T-helper 2 cell (primary cell): ENCODE measurements at places on chromosomes 4 and X.

DNA sequence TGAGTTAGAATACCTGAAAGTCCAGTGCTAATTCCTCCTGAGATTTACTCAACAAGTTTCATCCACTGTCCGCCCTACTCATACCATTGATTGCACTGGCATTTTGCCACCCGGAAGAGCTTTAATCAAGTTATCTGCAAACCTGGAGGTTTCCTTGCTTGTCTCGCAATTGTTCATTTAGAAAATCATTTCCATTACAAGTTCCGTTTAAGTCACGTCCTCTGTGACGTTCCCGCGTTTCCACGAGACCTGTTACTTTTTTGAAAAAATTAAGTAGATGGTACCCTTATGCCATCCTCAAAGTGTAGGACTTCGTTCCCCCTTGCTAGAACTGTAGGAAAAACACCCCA, 761 bp upstream of the FRYL start:
- no peak for DNase-seq

GRCh38 chr4:3360777-3361176, 68.0 kb downstream of the RGS12 start:
- DNase-seq, result no peak

- no peak for DNase-seq
Measured at GRCh38 chr4:176794151-176794550, 1.4 kb upstream of the VEGFC start.

- DNase-seq, result no peak
Measured at GRCh38 chr4:11376571-11376970, 52.1 kb downstream of the HS3ST1 start.

GRCh38 chr4:140675599-140676231, 80.5 kb downstream of the TBC1D9 start:
- no peak for DNase-seq

DNA sequence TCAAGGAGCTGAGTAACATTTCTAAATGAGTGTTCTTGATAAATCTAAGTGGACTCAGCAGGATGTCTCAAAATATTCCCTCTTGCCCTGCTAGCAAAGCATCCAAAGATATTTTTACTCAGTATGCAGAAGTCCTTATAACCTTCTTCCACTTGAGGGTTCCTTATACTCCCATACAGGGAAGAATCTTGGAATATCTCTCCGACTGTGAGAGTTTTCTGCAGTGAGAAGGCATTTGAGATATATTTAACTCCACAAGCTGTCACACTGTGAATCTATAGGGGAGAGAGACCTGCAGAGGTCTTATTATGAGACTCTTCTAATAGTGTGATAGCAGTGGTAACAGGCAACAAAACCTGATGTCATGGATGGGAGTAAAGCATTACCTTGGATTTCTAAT, 1034.5 kb upstream of the PABPC4L start:
- DNase-seq, result no peak

GRCh38 chr4:48898733-48899431, 7.7 kb downstream of the OCIAD2 start:
- no peak for DNase-seq

DNA sequence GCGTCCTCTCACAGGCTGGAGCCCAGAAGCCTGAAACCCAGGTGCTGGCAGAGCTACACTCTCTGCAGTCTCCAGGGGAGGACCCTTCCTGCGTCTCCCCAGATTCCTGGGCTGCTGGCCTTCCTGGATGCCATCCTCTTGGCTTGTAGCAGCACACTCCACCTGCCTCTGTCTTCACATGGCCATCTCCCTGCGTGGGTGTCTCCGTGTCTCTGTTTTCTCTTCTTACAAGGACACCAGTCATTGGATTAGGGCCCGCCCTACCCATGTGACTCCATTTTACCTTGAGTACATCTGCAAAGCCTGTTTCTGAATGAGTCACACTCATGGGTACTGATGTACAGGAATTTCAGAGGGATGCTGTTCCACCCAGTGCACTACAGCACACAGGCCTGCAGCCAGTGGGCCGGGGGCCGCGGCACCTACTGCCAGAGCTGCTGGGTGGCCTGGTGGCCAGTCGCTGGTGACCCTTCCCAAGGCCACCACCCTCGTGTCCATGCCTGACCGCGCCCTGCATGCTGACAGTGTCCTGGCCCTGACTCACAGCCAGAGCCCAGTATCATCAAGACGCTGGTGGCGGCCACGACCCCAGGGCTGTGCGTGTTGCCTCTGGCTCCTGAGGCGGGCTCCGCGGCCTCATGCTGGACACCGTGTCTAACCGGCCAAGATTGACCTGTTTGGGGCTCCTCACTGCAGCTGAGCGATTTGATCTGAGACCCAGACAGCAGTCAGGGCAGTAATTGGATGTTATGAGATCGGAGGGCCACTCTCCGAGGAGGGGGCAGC, 63.6 kb upstream of the NKX1-1 start:
- DNase-seq, result no peak
